CD4-positive, CD25-positive, alpha-beta regulatory T cell (primary cell): ENCODE measurements at places on chromosomes 4 and X.

- DNase-seq, result no peak
Measured at GRCh38 chr4:111214371-111214770, 591.5 kb upstream of the PITX2 start.

- no peak for DNase-seq
Measured at GRCh38 chrX:17086317-17086716, 139.9 kb downstream of the REPS2 start.

DNA sequence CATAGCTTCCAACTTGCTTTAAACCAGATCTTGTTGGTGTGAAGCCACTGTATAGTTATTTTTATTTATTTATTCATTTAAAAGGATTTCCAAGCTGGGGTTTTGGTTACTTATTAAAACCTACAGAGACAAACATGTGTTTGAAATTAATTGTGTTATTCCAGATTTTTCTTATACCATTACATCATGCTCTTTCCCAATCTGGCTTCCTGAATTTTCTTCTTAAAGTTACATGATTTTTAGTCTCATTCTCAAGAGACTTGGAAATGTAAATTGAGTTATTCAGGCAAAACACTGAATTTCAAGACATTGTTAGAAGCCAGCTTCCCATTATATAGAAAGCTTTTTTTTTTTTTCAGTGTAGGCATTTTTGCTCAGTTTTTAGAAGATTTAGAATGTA lies 381.9 kb downstream of the IL1RAPL1 start:
- no peak for DNase-seq

DNA sequence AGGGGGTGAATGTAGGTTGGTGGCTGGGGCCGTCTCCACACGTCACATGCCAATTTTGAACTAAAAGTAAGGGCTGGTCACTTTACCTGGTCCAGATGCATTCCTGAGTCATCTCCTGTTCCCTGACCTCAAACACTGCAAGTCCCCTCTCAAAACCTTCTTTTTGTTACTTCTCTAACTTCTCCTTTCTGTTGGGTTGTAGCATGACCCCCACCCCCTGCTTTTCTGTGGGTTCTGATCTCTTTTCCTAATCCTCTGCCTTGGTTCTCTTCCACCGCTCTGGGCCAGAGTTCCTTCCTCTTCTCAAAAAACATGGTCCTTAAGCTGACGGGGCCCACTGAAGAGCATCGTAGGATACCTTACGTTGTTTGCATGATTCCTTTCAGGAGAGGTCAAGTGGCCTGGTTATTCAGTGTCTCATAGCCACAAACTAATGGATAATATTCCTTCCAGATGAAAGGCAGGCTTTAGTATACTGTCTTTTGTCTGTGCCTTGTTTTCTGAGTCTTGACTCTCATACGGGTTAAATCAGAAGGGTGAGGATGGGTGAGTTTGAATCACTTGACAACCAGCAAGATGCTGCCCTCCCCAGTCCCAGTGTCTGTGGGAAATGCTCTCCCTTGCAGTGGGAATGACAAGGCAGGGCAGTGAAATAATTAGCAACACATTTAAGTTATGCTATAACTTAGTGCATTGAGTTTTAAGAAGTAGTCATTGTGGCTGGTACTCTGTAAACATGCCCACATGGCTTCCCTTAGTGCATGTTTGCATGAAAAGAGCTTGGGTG lies 15.1 kb downstream of the SMS start:
- no peak for DNase-seq

DNA sequence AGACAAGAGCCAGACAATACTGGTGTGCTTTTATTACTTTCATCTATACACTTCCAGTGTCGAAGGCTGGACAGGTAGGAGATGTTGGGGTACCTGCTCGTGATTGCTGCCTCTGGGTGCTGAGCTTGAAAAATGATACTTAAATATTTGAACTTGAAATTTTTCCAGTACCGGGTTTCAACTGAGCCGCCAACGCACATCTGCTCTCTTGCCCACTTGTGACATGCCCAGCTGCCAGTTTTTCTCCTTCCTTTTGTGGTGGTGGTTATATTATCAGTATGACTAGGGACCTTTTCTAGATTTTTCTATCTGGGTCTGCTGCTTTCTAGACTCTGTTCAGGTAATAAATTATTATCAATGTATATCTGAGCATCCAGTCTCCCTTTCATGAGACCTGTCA lies 3.4 kb downstream of the OGT start:
- peak; percentile 41 for DNase-seq

GRCh38 chr4:33724685-33725084 lies 2519.6 kb downstream of the ARAP2 start:
- DNase-seq, result no peak

GRCh38 chr4:15894393-15894792 lies 44.1 kb downstream of the FGFBP1 start:
- no peak for DNase-seq

- no peak for DNase-seq
Measured at GRCh38 chrX:72100051-72100755, 31.5 kb downstream of the RTL5 start.

DNA sequence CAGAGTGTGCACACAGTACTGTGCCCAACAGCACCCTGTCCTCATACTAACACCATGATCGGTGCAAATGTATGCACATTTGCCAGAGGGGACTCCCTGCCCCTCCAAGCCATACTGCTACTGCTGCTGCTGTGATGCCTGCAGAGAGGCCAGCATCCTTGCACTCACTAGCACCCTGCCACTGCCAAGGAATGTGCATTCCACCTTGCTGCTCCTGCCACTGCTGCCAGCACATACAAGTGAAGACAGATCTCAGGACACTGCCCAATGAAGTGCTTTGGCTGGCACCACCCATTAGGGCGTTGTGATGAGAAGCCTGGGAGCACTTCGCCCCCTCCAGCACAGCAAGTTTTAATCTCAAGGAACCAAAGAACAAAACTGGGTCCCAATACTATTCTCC lies 146.3 kb upstream of the DMD start:
- no peak for DNase-seq

- no peak for DNase-seq
Measured at GRCh38 chr4:86044593-86044985, 315.3 kb downstream of the MAPK10 start.

DNA sequence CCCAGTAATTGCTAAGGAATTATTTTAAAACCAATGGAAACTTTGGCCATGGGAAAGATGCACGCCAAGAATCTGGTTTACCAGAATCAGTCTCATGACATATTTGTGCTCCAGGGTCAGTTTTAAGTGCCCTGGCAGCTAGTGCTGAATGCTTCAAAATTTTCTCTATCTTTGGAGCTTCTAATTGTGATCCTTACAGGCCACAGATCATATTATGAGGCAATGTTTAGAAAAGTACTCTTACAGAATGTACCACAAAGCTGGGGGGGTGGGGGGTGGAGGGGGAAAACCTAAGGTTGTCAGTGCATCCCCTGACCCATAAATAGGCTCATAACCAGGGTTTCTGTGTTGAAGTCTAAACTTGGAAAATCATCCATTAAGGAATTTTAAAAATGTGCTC lies 514.5 kb downstream of the INPP4B start:
- DNase-seq, result no peak

GRCh38 chrX:19811807-19812604 lies 75.4 kb downstream of the SH3KBP1 start:
- no peak for DNase-seq

GRCh38 chrX:23904096-23904495 lies 3.6 kb downstream of the APOO start:
- DNase-seq, result no peak

DNA sequence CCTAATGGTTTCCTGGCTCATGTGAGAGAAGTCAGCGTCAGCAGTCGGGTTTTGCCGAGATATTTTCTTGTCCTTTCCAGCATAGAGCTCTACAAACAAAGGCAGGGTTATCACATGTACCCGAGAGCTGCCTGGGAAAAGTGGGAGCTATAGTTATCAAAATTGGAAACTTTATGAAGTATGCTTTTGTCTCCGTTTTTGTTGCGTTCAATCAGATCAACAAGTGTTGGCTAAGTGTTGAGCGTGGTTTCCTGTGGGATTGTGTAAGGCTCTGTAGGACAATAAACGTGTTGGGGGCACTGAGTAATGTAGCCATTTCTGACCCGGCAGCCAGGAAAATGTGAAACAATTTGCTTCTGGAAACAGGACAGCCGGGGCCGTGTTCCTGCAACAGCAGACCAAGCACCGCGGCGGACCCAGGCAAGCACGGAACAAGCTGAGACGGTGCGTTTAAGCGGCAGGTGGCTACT lies at the start of gene BMX:
BMX (plus strand) TSS at position 311 of the 470 bp plus-strand sequence. CDS start 7,547 bp downstream, outside the sequence.
- no peak for DNase-seq

DNA sequence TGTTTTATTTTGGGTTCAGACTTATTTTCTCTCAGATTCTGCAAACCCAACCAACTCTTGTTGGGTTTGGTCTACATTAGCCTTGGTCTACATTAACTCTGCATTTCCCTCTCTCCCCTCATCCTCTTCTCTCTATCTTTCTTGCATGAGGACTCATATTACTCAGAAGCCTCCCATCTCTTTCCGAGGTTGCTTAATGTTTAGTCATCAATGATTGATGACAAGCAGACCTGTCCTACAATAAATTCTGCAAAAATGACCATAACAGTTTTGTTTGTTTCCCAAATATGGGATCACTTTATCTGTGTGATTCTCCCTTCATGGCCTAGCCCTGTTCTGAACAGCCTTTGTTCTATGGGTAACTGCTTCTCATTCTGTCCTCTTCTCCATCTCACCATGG lies 75.2 kb downstream of the GABRB1 start:
- no peak for DNase-seq

DNA sequence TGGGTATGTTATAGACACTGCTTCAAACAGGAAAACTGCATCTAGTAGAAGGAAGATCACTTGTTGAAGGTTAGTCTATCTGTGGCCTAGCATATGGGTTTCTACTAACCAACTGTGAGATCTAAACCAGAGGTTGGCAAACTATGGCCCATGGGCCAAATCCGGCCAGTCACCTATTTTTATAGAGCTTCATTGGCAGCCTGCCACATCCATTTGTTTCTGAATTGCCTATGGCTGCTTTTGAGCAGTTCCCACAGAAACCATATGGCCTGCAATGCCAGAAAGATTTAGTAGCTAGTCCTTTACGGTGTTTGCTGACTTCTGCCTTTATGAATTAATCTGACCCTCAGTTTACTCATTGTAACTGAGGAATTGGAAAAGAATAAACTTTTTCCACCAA lies 71.1 kb downstream of the MID1 start:
- DNase-seq, result no peak

GRCh38 chr4:107472265-107472948 lies 247.6 kb downstream of the PAPSS1 start:
- DNase-seq, result no peak

GRCh38 chr4:156173486-156173885 lies 219.8 kb upstream of the CTSO start:
- no peak for DNase-seq

- DNase-seq, result no peak
Measured at GRCh38 chr4:186148336-186148975, 42.9 kb upstream of the CYP4V2 start.

DNA sequence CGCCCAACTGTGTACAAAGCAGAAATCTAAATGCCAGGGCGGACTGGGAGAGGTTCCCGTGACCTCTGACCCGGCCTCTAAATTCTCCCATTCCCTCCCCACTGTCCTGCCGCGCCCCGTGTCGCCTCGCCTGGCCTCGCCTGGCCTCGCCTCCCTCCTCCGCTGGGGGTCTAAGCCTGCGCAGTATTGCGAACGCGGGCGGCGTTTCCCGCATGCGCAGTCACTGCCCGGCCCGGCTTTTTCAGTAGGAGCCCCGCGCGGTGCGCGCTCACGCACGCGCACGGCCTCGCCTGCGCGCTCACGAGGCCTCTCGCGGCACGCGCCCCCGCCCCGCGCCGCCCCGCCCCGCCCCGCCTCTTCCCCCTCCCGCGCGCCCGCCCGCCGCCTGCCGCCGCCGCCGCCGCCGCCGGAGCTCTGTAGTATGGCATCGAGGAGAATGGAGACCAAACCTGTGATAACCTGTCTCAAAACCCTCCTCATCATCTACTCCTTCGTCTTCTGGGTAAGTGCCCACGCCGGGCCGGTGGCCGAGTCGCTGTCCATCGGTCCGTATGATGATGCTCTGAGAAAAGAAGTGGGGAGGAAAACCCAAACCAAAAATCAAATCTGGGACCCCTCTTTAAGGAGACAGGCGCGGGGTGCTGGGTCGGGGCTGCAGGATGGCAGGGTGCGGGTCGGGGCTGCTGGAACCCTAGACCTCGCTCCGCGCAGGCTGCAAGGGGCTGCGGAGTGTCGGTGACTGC lies at the start of gene TSPAN7:
TSPAN7 (plus strand) TSS at position 417 of the 743 bp plus-strand sequence; CDS start at position 422, 5 bp downstream.
- peak; percentile 52 for DNase-seq

DNA sequence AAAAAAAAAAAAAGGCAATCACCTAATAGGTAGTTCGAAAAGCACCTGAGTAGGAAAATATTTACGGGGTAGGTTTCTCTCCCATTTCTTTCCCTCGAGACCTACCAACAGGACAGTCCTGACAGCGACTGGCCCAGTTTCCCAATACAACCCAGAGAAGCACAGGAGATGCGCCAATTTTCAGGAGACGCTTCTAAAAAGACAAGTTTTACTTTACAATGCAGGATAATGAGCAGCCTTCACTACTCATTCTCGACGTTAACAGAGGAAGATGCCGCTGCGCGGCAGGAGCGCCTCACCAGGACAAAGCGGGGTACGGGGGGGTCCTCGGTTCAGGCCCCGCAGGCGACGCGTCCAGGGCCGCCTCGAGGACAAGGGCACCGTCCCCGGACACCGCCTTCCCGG lies 708 bp downstream of the BCLAF3 start:
- DNase-seq, result no peak

DNA sequence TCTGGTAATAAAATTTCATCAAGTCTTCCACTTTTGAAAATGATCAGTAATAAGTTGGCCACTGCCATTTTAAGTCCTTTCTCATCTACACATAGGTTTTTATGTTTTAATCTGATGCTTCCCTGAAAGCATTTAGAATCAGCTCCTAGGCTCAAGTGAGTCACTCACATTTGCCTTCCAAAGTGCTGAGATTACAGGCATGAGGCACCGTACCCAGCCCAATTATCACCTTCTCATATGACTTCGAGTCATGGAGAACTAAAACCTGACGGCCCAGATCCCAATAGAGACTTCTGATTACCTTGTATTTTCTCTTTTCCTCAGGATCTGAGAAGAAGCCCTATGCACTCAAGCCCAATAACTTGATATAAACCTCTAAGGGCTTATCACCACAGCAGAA lies 140.8 kb downstream of the OPHN1 start:
- no peak for DNase-seq
